ENCODE measurements at places on chromosomes 4 and X. TPM values are rescaled to one million over a fixed set of nuclear protein-coding genes. Genes with fewer than 3 reads are reported as not detected.

ZNF630 gene
- 3.5 TPM for total RNA-seq

DNA sequence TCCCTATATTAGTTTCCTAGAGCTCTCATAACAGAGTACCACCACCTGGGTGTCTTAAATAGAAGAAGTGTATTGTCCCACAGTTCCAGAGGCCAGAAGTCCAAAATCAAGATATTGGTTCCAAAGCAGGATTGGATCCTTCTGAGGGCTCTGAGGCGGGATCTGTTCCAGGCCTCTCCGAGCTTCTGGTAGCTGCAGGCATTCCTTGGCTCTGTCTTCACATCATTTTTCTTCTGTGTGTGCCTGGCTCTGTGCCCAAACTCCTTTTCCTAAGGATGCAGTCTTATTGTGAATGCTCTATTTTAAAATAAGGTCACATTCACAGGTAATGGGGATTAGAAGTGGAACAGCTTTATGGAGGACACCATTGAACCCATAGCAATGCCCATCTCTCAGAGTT, 253.7 kb upstream of the TAPT1 start:
- no peak for DNase-seq

MAGEC2 gene
- not detected for total RNA-seq

- peak; percentile 77 for DNase-seq
Observed at GRCh38 chr4:88533937-88534750, 10.6 kb upstream of the PYURF start.

DNA sequence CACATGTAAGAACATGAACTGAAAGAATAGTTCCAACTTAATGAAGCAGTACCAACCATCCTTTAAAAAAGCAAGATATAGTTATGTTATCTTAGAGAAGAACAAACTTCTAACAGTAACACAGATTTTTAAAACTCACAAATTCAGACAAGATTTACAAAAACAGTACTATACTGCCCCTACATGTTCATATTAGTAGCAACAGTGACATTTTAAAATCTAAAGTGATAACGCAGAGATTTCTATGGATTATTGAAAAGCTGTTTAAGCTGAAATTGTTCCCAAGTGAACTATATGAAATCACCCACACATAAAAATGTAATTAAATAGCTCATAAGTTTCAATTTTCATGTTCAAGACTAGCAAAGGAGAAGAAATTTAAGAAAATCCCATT, 166.0 kb downstream of the FBXW7 start:
- DNase-seq = no peak

AR gene
- total RNA-seq = 3.6 TPM

KLHL4 gene
- total RNA-seq = 3.3 TPM
